ENCODE measurements at places on chromosomes 7 and 10.

DNA sequence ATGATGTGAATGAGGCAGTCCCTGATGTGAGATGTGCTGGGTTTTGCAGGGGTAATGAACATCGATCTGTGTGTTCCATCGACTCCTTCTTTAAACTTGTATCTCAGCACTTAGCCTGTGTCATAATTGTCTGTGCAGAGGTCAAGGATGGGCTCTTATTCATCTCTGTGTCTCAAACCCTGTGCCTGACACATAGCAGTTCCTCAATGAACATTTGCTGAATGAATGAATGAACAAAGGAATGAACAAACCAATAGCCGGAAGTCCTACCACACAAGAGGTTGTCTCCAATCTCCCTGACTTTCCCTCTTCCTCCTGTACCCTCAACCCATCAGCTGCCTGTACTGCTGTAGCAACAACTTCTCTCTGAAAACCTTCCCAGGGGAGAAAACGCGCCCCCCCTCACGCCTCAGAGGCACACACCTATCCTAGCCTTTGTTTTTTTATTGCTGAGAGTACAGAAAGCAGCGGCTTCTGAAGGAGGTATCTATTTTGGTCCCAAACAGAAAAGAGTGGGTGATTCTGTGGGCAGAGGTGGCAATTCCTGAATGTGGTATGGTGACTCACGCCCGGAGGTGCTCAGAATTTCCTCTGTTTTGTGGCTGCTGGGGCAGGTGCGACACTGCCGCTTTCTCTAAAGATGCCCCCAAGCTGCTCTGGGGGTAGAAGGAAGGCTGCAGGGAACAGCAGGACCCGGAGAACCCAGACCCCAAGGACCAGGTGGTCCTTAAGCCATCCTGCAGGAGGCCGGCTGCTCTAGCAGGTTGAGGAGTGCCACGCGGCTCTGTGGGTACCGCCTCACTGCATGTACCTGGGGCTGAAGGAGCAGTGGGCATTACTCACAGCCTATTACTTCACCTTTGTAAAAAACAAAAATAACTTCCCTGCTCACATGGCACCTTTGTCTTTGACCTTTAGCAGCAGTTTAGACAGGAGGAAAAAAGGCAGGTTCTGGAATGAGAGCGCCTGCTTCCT is 9.6 kb downstream of the IL2RA start:
- DNase-seq: peak; percentile 88

DNA sequence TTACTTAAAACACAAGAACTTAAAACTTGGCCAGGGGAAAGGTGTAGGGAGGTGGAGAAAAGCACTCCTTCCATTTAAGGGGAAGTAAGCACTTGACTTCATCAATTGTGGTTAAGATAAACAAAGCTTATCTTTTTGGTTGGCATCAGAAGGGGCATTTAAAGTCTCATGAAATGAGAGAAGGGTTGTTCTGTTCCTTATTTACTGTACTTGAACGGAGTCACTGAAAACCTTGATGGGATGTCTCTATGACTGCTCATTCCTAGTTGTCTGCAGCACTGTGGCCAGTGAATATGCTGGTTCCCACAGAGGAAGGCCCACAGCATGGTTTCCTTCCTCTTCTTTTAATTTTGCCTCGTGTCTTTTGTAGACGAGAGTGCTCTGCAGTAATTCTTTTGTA is 229.3 kb downstream of the AUTS2 start:
- no peak for DNase-seq

GRCh38 chr7:11642276-11642675 is 189.7 kb downstream of the THSD7A start:
- DNase-seq: no peak

DNA sequence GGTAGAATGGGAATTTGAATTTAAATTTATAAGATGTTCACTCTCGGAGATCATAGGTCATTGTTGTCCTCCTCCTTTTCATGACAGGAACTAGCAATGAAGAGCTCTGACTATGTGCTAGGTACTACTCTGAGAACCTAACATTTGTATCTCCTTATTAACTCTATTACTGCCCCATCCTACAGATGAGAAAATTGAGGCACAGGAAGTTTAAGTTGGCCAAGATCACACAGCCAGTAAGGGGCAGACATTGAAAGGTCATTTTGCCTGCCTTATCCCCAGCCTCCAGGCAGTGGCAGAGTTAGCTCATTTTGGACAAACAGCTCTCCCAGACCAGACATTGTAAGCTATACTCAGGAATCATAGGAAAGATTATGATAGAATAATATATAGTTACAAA is 6.0 kb downstream of the SRGN start:
- DNase-seq: no peak

- DNase-seq: peak; percentile 4
Measured at GRCh38 chr10:77111611-77112550, 525.7 kb downstream of the KCNMA1 start.

- no peak for DNase-seq
Measured at GRCh38 chr10:49348593-49348992, 47.3 kb downstream of the DRGX start.

DNA sequence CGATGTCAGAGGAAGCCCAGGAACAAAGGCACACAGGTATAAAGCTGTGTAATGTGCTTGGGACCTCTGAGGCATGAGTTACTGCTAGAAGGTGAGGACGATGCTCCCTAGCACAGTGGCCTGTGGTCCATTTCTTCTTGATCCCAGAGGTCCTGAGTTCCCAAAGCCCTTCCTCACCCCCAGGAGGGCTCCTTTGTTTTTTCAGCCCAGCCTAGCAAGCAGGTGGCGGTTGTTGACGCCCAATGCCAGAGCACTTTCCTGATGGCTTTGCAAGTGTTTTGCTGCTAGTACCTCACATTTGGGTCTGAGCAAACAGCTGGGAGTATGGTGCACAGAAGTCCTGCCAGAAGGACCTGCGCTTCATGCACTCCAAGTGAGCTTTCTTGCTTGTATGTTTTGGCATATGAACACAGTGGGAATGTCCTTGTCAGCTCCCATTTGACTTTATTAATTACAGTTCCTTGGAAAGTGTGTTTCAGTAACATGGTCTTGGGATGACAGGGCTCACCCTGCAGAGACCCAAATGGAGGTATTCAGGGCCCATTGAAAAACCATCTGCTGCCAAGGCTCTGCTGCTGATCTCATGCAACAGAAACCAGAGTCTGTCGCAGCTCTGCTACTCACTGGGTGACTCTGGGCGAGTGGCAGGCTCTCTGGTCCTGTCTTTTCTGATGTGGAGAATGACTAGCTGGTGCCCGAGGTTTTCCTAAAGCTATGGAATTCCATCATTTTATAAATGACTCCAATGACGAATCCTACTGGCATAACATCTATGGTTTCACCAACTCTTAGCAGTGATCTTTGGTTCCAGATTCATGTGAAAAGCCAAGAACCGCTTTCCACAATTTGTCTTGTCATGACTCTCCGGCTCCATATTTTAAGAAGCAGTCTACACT is 134.9 kb downstream of the ARID5B start:
- no peak for DNase-seq

DNA sequence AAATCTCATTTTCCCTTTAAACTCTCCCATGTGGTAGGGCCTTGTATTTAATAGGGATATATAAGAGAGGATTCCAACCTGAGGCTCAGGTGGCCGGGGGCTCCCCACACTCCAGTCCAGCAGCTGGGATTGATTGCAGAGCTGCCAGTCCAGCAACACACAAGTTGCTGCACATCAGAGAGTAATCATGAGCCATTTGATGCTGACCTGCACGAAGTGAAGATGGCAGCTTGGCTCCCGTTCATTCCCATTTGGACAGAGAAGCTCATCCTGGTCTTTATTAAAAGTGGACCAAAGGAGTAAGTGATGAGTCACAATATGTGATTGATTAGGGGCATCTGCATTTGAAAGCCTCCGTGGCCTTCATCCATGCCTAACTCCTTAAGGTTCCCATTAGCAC is 202.4 kb downstream of the PLXNA4 start:
- DNase-seq: no peak
